ENCODE measurements at places on chromosomes 6 and 20. TPM values are rescaled to one million over a fixed set of nuclear protein-coding genes. Genes with fewer than 3 reads are reported as not detected.

The UST gene
- 0.70 TPM for total RNA-seq

The GNAS gene
- total RNA-seq, result 407 TPM

The C20orf144 gene
- 0.09 TPM for total RNA-seq

The BYSL gene
- total RNA-seq, result 27.9 TPM

The UNC5CL gene
- total RNA-seq, result 2.4 TPM

The RGS17 gene
- total RNA-seq, result not detected

The ZBTB22 gene
- 6.6 TPM for total RNA-seq

The IL17A gene
- not detected for total RNA-seq

The ATXN1 gene
- 20.7 TPM for total RNA-seq

The PLTP gene
- 7.0 TPM for total RNA-seq

GRCh38 chr6:33856655-33857054 is 52.9 kb upstream of the MLN start:
- H3K36me3 ChIP-seq, result no peaks in the 10 kb centered on the region
- no peak for DNase-seq

- H3K27ac ChIP-seq, result no peak overlapping the region
- DNase-seq, result peak; percentile 59
Observed at GRCh38 chr20:46757754-46758678, 48.6 kb downstream of the SLC2A10 start.

- H3K27me3 ChIP-seq, result peaks cover 7% of the 10 kb centered on the region
- no peak overlapping the region for H3K4me3 ChIP-seq
- H3K27ac ChIP-seq, result no peak overlapping the region
- DNase-seq, result no peak
- H3K36me3 ChIP-seq, result no peaks in the 10 kb centered on the region
Observed at GRCh38 chr20:50592282-50593004, 82.3 kb downstream of the PTPN1 start.

- DNase-seq, result no peak
- H3K4me3 ChIP-seq, result no peak overlapping the region
- H3K27me3 ChIP-seq, result peaks cover 22% of the 10 kb centered on the region
- H3K27ac ChIP-seq, result no peak overlapping the region
- H3K36me3 ChIP-seq, result no peaks in the 10 kb centered on the region
- H3K4me1 ChIP-seq, result peaks cover 15% of the 10 kb centered on the region
Observed at GRCh38 chr6:90399970-90400369, 103.3 kb upstream of the BACH2 start.

DNA sequence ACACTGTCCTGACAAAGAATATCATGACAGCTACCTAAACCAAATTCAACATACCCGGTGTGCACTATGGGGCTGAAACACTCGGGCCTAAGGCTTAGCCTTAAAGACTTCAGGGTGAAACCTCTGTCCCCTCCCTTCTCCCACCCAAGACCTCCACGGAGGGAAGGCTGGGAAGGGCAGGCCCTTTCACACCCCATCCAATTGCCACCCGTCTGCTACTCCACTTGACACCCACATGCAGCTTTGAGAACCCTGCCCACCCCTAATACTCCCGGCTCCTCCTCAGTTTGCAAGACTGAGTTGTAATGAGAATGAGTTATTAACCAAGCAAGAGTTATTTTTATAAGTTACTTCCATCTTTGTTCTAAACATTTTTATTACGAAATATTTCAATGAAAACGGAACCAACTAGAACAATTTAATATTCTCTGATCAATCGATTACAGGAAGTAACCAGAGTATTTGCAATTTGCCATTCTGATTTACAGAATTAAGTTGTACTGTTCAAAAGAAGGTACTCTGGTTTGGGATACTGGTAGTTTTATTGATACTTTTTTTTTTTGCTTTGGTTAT is 3.7 kb downstream of the TAF4 start:
- H3K4me1 ChIP-seq, result peaks cover 35% of the 10 kb centered on the region
- DNase-seq, result no peak

GRCh38 chr6:111076024-111076695 is 11.1 kb upstream of the SLC16A10 start:
- no peak for DNase-seq
- peaks cover 2% of the 10 kb centered on the region for H3K27me3 ChIP-seq
- H3K4me3 ChIP-seq, result no peak overlapping the region

DNA sequence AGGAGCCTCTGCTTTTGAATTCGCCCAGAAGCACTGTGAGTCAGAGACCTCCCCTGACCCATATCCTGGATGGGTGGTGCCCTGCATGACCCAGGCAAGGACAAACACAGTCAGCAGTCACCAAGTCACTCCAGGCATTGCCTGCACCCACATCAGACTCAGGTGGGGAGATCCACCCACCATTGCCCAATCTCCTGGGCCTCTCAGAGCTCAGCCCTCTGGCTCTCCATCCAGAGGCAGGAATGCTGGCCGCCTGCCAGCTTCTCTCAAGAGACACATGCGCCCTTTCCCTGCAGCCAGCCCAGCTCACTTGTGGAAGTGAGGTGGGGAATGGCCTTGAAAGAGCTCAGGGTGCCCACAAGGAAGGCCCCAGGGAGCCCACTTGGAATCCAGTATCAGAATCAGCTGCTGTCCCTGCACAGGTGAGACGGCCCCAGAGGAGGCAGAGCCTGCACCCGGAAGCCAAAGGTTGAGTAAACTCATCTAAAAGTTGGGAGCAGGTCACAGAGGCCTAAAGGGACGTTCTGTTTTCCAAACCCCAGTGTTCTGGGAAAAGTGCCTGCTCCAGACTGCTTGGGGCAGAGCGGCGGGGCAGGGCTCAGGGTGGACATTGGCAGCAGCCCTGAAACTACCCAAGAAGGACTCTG is 129.8 kb downstream of the PREX1 start:
- no peaks in the 10 kb centered on the region for H3K36me3 ChIP-seq
- peak; percentile 87 for DNase-seq
- H3K27me3 ChIP-seq, result no peaks in the 10 kb centered on the region
- H3K27ac ChIP-seq, result no peak overlapping the region

DNA sequence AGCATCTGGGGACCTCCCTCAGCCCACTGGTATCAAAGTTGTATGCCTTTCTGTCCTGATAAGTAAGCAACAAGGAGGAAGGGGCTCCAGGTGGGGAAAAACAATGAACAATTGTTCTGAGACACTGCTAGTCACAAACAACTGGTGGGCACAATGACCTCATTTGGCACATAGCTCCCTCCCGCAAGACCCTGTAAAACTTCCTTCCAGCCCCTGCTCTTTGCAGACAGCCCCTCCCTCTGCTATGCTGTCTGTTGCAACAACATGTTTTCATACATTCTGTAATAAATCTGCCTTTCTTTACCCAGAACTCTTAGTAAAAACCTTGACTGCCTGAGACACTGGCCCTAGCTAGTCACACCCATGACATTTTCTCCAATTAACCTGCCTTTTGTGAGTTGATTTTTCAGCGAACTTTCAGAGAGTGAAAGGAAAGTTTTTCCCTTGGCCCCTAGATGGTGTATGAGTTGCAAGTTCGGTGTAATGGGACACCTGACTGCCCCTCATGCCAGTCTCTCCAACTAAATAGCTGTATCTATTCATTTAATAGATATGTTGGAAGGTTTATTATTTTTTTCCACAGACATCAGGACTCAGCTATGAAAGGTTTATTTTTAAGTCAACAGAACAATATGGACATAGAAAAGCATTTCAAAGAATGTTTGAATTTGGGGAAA is 142.3 kb upstream of the SLC22A16 start:
- no peaks in the 10 kb centered on the region for H3K27me3 ChIP-seq
- DNase-seq, result peak; percentile 28
- H3K27ac ChIP-seq, result peak overlapping the region; percentile 17
- no peak overlapping the region for H3K4me3 ChIP-seq
- H3K36me3 ChIP-seq, result peaks cover 68% of the 10 kb centered on the region
- H3K4me1 ChIP-seq, result peaks cover 23% of the 10 kb centered on the region

DNA sequence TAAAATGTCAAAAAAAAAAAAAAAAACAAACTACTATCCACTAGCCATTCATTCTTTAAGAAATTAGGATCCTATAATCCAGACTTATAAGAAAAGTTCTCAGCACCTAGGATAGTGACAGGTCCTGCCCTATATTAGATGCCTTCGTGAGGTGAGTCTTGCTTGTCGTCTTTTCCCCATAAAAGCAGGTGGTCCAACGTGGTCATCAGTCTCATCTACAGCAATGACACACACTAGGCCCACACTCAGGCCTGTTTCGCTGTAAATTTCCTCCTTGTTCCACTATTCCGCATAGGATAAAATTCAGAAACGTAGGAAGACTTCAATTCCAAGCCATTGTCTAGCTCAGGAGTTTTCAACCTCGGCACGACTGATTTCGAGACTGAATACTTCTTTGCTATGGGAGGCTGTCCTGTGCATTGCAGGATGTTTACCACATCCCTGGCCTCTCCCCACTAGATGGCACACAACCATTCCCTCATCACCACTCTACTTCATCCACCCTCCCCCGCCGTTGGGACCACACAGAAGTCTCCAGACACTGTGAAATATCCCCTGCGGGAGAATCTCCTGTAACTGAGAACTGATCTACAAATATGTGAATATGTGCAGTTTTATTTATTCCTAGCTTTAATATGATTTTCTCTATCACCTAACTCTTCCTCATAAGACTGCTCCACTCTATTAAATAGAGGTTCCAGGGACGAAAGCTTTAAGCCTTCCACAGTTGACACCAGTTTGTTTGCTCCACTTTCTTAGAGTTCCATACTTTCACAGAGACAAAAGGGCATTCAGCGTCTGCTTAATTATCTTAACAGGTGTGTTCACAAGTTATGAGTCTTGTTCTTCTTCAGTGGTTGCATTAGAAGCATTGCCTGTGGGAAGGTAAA is 346.3 kb downstream of the BMP2 start:
- DNase-seq, result peak; percentile 49
- no peaks in the 10 kb centered on the region for H3K27me3 ChIP-seq
- no peak overlapping the region for H3K27ac ChIP-seq
- no peak overlapping the region for H3K4me3 ChIP-seq

DNA sequence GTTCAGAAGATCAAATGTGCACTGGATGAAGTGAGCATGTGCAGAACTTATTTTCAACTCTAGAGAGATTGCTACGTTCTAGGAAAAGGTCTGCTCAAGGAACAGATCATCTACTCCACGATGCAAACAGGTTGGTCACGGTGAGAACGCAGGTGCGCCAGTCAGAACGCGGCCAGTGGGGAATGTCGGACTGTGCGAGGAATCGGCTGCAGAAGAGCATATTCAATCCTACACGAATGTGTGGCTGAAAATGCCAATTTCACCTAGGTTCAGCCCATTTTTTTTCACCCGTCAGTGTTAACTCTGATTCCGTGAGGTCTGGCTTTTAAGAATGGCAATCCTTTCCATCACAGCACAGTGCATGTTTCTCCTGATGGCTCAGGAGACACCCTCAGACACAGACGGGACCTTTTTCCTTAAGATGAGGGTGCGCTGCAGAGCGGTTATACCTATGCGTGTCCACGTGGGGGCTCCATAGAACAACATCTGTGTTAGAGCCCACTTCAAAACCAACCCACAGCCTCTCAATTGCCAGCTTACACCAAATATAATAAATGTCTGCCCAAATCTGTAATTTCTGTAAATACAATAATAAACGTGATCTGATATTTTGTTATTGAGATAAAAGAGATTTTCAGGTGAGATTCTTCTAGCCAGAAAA is 250.4 kb downstream of the FOXA2 start:
- peaks cover 4% of the 10 kb centered on the region for H3K27me3 ChIP-seq
- no peak overlapping the region for H3K27ac ChIP-seq
- no peaks in the 10 kb centered on the region for H3K4me1 ChIP-seq
- H3K4me3 ChIP-seq, result no peak overlapping the region
- peak; percentile 71 for DNase-seq
- H3K36me3 ChIP-seq, result no peaks in the 10 kb centered on the region

- H3K27me3 ChIP-seq, result no peaks in the 10 kb centered on the region
- no peaks in the 10 kb centered on the region for H3K4me1 ChIP-seq
- DNase-seq, result no peak
- H3K4me3 ChIP-seq, result no peak overlapping the region
- H3K27ac ChIP-seq, result no peak overlapping the region
Observed at GRCh38 chr6:14863902-14864850, 381.7 kb upstream of the JARID2 start.

All from HepG2 (cell line).